Fibroblast of skin of scalp (primary cell): ENCODE measurements at places on chromosomes 2 and 18.

DNA sequence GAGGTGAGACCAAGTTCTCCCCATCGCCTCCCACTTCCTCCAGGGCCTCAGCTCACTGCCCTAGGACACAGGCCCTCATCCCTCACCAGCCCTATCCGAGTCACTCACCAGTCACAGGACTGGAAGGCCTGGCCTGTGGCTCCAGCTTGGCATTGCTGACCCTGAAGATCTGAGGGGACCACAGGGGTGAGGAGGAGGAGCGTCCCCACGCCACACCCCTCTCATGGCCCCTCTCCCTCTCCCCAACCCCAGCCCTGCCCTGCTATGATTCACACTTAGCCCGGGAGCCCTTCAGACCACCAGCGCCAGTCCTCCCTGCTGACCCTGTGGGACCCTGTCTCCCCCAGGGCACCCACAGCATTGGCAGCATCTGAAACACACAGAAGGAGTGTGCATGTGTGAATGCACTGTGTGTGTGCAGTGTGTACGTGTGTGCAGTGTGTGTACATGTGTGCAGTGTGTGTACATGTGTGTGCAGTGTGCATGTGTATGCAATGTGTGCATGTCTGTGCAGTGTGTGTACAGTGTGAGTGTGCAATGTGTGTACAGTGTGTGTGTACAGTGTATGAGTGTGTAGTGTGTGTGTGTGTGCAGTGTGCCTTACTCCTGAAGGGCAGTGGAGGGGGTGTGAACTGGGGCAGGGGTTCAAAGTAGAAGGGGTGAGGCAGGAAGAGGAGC lies 29.4 kb upstream of the ANKRD62 start:
- no peak for DNase-seq

- DNase-seq, result peak; percentile 3
These were observed 54.5 kb downstream of the PLEKHM3 start for GRCh38 chr2:207970826-207971180.

GRCh38 chr2:147094077-147094476 lies 750.8 kb upstream of the ACVR2A start:
- no peak for DNase-seq

DNA sequence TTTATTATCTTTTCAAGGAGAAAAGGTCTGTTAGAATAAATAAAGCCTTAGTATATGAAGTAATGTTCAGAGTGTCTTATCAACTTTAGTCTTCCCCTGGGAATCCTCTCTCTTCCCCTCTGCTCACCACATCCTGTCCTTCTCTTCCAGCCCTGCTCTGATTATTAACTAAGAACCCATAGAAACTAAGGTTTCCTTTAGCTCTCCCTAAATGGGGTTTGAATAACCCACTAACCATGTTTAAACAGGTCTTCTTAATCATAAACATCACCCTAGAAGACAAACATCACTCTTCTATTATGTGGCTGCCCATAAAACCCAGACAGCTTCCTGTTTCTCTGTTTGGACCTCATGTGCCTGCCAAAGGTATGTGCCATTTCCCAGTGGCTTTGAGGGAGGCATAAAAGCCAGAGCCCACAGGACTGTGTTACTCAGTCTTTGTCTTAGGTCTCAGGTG lies 50.1 kb downstream of the SLC14A1 start:
- DNase-seq, result peak; percentile 43

- DNase-seq, result no peak
These were observed 154.2 kb downstream of the MIB1 start for GRCh38 chr18:21894619-21895367.

- DNase-seq, result no peak
These were observed 128.6 kb upstream of the HDAC4 start for GRCh38 chr2:239529313-239530015.

DNA sequence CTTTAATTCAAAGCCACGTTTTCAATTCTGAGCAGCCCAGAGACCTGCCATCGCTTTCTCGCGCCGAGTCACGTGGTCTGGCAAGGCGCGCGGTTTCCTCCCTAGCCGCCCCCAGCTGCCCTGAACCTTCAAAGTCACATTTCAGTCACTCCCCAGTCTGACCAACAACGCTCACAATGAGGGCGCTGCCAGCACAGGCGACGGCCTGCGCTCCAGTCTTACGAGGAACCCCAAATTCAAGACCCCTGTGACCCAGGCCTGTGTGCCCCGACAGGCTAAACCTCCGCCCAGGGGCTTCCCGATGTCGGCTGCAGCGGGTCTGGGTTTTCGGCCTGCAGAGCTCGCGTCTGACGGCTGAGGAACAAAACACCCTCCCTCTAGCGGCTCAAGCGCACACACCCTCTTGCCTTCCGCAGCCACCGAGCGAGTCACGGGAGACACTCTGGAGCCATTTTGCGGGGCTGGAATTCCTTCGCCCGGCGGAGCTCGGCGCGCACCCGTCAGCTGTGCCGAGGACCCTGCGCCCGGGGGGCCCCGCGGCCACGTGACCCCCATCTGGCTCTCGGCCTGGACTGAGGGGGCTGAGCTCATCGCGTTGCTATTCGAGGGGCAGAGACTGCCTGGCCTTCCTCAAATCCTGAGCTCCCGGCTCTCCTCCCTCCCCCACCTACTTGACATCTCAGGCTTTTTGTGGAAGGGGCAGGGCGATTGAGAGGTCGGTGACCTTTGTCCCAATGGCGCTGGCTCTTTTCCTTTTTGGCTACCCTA lies 69.9 kb upstream of the ITGB6 start:
- peak; percentile 98 for DNase-seq
